RWPE2 (cell line): ENCODE measurements at places on chromosomes 1 and 21.

GRCh38 chr1:113692824-113693431 is 66.4 kb downstream of the PHTF1 start:
- no peak overlapping the region for H3K4me3 ChIP-seq
- peaks cover 6% of the 10 kb centered on the region; the same call in 1 of the 2 replicates for H3K36me3 ChIP-seq
- no peaks in the 10 kb centered on the region for H3K4me1 ChIP-seq

DNA sequence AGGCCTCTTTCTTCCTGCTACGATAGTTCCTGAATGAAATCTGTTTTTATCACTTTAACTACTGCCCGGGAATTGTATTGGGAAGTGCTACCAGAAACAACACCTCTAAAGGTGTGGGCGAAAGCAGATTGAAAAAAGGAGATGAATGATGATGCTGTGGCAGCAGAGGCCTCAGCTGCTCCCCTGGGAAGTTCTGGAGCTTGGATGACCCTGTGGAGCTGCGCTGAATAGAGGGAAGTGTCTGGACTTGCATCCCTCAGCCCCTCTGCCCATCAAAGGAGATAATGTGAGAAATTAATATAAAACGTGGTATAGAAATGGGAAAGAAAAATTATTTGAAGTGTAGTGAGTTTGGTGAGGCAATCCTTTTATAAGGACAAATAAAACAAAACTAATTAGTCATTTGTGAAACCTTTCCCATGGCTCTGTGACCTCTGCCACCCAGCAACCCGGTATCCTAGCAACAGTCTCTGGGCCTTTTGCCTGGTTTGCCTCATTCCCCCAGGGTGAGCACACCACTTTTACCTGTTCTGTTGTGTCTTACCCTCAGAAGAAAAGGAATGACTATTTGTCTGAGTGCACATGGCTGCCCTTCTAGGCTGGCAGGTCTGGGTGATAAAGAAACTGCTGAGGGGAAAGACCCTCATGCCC is 21.3 kb downstream of the OVAAL start:
- H3K27me3 ChIP-seq, result no peaks in the 10 kb centered on the region
- no peaks in the 10 kb centered on the region for H3K36me3 ChIP-seq
- H3K27ac ChIP-seq, result no peak overlapping the region

GRCh38 chr1:160993544-160994193 is 27.3 kb downstream of the F11R start:
- no peak overlapping the region for H3K4me3 ChIP-seq
- H3K27me3 ChIP-seq, result no peaks in the 10 kb centered on the region
- H3K36me3 ChIP-seq, result peaks cover 14% of the 10 kb centered on the region
- no peak overlapping the region for H3K27ac ChIP-seq
- no peak for DNase-seq

GRCh38 chr1:178055779-178056471 is 38.0 kb upstream of the RASAL2 start:
- H3K27ac ChIP-seq, result peak overlapping the region; percentile 20
- H3K4me1 ChIP-seq, result peaks cover 18% of the 10 kb centered on the region
- no peak for DNase-seq
- H3K36me3 ChIP-seq, result no peaks in the 10 kb centered on the region

GRCh38 chr21:35006248-35006647 is 42.9 kb downstream of the RUNX1 start:
- no peak overlapping the region for H3K4me3 ChIP-seq
- no peaks in the 10 kb centered on the region for H3K27me3 ChIP-seq
- DNase-seq, result no peak
- no peak overlapping the region for H3K27ac ChIP-seq
- H3K4me1 ChIP-seq, result no peaks in the 10 kb centered on the region

DNA sequence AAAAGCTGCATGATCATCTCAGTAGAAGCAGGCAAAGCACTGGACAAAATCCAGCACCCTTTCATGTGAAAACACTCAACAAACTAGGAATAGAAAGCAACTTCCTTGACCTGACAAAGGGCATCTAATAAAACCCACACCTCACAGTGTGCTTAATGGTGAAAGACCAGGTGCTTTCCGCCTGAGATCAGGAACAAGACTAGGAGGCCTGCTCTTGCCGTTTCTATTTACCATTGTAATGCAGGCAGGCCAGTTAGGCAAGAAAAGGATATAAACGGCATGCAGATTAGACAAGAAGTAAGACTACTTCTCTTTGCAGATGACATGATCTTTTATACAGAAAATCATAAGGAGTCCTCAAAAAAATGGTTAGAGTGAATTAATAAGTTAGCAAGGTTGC is 37.2 kb downstream of the SLC37A1 start:
- DNase-seq, result no peak
- no peaks in the 10 kb centered on the region for H3K27me3 ChIP-seq
- H3K36me3 ChIP-seq, result no peaks in the 10 kb centered on the region
- no peak overlapping the region for H3K27ac ChIP-seq

DNA sequence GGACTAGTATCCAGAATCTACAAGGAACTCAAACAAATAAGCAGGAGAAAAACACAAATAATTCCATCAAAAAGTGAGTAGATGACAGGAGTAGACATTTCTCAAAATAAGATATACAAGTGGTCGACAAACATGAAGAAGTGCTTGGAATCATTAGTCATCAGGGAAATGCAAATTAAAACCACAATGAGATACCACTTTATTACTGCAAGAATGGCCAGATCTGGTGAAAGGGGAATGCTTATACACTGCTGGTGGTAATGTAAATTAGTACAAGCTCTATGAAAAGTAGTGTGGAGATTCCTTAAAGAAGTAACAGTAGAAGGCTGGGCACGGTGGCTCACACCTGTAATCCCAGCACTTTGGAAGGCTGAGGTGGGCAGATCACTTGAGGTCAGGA is 73.8 kb downstream of the POU2F1 start:
- H3K27me3 ChIP-seq, result no peaks in the 10 kb centered on the region
- DNase-seq, result no peak
- H3K4me1 ChIP-seq, result peaks cover 3% of the 10 kb centered on the region

GRCh38 chr1:243916160-243916559 is 66.1 kb upstream of the AKT3 start:
- peak overlapping the region; percentile 66 for H3K27ac ChIP-seq
- DNase-seq, result no peak

GRCh38 chr1:40383488-40384412 is 10.2 kb downstream of the SMAP2 start:
- no peaks in the 10 kb centered on the region for H3K36me3 ChIP-seq
- no peaks in the 10 kb centered on the region for H3K27me3 ChIP-seq
- peaks cover 37% of the 10 kb centered on the region for H3K4me1 ChIP-seq
- peak overlapping the region; percentile 42 for H3K27ac ChIP-seq
- no peak overlapping the region for H3K4me3 ChIP-seq
- no peak for DNase-seq

- H3K4me1 ChIP-seq, result no peaks in the 10 kb centered on the region
- DNase-seq, result no peak
- H3K36me3 ChIP-seq, result no peaks in the 10 kb centered on the region
- H3K27me3 ChIP-seq, result peaks cover 55% of the 10 kb centered on the region
- no peak overlapping the region for H3K4me3 ChIP-seq
These were observed 251.4 kb downstream of the FAM72C start for GRCh38 chr1:143720087-143721023.

GRCh38 chr1:76177615-76178014 is 103.1 kb downstream of the ST6GALNAC3 start:
- no peaks in the 10 kb centered on the region for H3K36me3 ChIP-seq
- DNase-seq, result no peak
- no peaks in the 10 kb centered on the region for H3K4me1 ChIP-seq
- no peak overlapping the region for H3K27ac ChIP-seq

DNA sequence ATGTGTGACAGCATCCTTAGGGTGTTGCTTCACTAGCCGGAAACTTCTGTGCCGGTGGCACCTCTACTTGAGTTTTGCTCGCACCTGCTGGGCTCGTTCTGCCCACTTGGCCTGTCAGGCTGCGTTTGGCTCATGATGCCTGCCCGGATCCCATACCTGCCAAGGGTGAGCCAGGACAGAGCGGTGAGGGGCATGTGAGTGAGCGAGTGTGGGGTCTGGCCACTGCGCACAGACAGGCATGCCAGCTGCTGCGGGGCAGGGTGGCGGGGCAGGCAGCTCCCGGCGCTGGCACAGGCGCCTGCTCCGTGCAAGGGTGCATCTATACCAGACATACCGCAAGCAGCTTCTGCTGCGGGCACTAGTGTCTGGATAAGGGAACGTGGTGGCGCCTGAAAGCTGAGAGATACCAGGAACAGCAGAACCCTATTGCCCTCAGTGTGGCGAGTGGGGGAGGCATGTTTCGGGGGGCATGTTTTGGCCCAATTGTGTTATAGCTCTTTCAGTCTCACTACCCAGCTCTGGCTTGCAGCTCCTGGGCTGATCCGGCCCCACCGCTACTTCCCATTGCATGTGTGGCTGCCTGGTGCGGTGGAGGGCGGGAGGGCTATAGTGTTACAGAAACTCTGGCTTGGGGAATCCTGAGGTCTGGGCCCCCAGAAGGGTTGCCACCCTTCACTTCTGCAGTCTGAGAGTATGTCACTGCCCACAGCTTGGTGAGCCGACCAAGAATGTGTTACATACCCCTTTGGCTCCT is 32.2 kb downstream of the MAGI3 start:
- no peaks in the 10 kb centered on the region for H3K36me3 ChIP-seq
- no peaks in the 10 kb centered on the region for H3K27me3 ChIP-seq
- no peak overlapping the region for H3K4me3 ChIP-seq
- no peak overlapping the region for H3K27ac ChIP-seq
- no peaks in the 10 kb centered on the region for H3K4me1 ChIP-seq

DNA sequence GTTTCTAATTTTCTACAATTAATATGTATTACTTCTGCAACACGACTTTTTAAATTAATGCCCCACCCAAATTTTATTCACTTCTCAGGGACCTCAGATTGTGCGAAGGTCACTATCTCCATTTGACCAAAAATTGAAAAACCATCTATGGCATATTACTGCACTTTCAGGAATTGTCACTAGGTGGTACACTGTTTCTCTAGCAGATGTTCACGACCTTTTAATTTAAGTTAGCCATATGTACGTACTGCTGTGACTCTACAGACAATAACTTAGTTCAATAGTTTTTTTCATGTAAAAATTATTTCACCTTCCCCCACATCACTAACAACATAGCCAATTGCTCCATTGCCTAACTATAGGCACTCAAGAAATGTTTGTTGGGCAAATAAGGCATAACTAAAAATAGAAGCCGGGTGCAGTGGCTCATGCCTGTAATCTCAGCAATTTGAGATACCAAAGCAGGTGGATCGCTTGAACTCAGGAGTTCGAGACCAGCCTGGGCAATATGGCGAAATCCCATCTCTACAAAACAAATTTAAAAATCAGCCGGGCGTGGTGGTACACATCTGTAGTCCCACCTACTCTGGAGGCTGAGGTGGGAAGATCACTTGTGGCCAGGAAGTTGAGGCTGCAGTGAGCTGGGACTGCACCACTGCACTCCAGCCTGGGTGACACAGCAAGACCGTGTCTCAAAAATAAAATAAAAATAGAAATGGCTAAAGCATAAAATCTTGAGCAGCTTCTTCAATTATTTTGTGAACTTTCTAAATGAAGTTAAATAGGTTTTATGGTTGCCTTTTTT is 75.7 kb upstream of the PKN2 start:
- H3K36me3 ChIP-seq, result no peaks in the 10 kb centered on the region
- no peak overlapping the region for H3K4me3 ChIP-seq
- H3K27me3 ChIP-seq, result no peaks in the 10 kb centered on the region
- H3K27ac ChIP-seq, result no peak overlapping the region
- H3K4me1 ChIP-seq, result peaks cover 12% of the 10 kb centered on the region

- no peak for DNase-seq
- peaks cover 9% of the 10 kb centered on the region for H3K36me3 ChIP-seq
- H3K27me3 ChIP-seq, result no peaks in the 10 kb centered on the region
- no peak overlapping the region for H3K27ac ChIP-seq
These were observed 3.1 kb upstream of the LMNA start for GRCh38 chr1:156111355-156111962.

DNA sequence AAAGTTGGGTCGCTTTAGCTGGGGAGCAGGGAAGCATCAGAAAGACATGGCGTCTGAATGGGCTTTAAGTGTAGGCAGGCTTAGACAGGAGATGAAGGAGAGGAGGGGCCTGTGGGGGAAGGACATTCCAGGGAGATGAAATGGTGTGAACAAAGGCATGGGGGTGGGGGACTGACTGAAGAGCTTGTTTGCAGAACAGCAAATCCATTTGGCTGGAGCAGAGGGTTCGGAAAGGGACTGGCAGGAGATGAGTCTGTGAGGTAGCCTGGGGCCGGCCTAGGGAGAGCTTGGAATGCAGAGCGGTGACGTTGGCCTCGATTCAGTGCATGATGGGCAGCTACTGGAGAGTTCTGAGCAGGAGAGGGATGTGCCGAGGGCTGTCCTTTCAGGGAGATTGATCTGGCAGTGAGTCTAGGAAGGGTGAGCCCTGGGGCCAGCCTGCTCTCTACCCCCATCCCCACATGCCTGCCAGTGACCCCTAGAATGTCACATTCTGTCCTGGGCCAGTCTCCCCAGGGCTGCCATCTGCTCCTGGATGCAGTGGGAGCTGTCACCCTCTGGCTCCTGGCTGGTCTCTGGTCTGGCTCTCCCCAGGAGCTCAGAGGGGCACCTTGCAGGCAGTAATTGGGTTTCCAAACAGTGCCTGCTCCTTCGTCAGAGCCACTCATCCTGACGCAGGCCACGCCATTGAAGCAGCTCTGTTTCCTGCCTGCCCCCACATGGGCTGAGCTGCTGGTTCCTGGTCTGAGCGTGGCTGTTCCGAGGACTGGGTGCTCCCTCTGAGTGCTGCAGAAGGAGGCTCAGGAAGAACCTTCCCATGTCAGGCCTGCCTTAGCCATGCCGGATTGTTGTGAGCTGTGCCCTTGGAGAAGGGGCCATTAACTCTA is 22.3 kb upstream of the TMEM222 start:
- H3K36me3 ChIP-seq, result peaks cover 6% of the 10 kb centered on the region; the same call in 1 of the 2 replicates
- peak overlapping the region; percentile 98 for H3K27ac ChIP-seq
- no peaks in the 10 kb centered on the region for H3K27me3 ChIP-seq
- DNase-seq, result peak; percentile 98
- no peak overlapping the region for H3K4me3 ChIP-seq

DNA sequence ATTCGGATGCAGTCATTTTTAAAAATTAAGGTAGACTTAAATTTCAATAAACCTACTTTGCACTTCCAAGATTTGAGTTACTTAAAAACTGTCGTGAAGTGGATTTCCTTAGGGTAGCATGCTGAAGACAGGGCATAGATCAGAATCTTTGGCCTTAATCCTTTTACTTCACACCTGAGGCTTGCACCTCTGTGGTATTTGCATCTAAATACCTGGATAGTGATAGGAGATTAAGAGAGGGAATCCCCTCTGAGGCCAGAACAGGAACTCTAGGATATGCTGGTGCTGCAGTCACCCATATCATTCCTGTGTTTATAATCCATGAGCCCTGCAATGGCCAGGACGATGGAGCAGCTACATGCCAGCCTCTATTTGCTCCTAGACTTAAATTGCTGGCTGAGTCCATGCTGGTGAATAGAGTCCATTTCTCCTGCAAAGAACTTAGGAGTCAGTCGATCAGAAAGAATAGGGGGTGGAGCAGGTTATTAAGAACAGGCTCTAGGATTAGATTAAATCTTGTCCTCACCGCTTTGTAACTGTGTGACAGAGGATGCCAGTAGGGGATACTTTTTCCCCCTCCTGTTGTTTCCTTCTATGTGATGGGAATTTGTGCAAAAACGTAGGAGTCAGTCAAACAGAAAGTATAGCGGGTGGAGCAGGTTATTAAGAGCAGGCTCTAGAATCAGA is 333.6 kb downstream of the DUSP10 start:
- H3K27me3 ChIP-seq, result no peaks in the 10 kb centered on the region
- H3K4me1 ChIP-seq, result no peaks in the 10 kb centered on the region
- DNase-seq, result no peak
- H3K36me3 ChIP-seq, result no peaks in the 10 kb centered on the region
